Activated naive CD4-positive, alpha-beta T cell treated with anti-CD3 and anti-CD28 coated beads, Interleukin-2, amount 10 ng/mL, durations not matched to agents 7 days and 5 days (primary cell): ENCODE measurements at places on chromosomes 5 and 9.

DNA sequence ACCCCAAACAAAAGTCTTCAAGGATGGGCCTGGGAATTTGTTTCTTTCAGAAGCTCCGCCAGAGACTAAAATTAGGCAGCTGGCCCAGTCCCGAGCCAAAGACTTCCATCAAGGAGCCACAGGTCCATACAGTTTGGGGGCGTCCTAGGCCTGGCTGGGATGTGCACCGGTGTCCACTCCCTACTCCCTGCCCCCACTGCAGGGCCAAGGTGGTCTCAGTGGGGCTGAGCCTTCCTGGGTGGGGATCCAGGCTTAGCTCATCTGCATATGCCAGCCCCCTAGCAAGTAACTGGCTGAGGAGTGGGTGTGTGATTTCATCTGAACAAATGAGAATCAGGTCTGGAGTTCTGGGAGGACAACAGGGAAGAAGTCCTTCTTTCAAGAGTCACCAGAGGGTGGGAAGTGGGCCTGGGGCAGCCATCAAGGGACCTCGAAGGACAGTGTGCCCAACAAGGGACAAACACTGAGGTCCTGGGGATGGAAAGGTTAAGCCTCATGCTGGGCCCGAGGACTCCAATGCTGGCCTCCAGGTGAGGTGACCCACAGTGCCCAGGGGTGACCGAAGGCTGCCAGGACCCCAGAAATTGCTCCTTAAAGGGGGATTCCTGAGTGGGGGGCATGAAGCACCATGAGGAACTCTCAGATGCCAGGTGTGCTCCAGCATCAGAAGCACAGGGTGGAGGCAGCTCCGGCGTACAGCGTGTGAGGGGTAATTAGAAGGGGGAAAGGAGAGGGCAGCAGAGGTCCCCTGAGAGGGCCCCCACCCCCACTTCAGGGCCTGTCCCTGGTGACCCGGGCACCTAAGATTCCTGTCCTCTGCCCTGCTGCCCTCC, 91.3 kb downstream of the ZNF354C start:
- peaks cover 3% of the 10 kb centered on the region for H3K4me1 ChIP-seq
- no peak overlapping the region for H3K4me3 ChIP-seq
- no peak overlapping the region for H3K27ac ChIP-seq
- H3K27me3 ChIP-seq: peaks cover 8% of the 10 kb centered on the region
- H3K36me3 ChIP-seq: no peaks in the 10 kb centered on the region

DNA sequence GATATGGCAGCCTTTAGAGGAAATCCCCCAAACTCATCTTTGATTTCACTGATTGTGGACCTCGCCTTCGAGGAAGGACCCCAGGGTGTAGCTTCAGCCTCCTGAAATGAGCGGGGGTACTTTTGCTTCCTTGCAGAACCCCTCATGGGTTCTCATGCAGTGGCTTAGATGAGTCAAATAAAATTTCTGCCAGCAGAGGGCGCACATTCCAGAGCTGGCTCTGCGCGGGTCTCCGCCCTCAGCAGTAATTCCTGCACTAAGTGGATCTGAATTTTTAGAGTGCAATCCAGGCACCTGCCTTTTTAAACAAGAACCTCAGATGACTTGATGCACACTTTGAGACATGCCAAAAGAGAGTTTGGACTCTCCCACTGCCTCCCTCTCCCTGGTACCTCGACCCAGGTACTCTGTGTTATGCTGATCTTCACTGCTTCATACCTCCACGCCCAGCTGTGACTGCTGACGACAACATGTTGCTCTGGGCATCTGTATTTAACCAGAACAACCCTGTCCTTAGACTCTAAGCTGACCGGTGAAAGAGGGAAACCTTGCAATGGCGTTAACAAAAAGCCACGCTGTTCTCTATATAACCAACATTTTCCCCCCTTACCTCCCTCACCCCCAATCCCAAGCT, 7.3 kb downstream of the EGFLAM start:
- no peak overlapping the region for H3K4me3 ChIP-seq
- peak; percentile 69 for DNase-seq
- no peak overlapping the region for H3K27ac ChIP-seq
- no peaks in the 10 kb centered on the region for H3K4me1 ChIP-seq

GRCh38 chr5:58437661-58438060, 22.2 kb downstream of the PLK2 start:
- no peak overlapping the region for H3K27ac ChIP-seq
- no peak overlapping the region for H3K4me3 ChIP-seq
- H3K36me3 ChIP-seq: no peaks in the 10 kb centered on the region

- H3K27me3 ChIP-seq: no peaks in the 10 kb centered on the region
- H3K36me3 ChIP-seq: no peaks in the 10 kb centered on the region
- no peaks in the 10 kb centered on the region for H3K4me1 ChIP-seq
- H3K27ac ChIP-seq: no peak overlapping the region
Observed at GRCh38 chr9:89095761-89096528, 82.7 kb downstream of the SHC3 start.

GRCh38 chr9:130872508-130872907, 24.1 kb downstream of the QRFP start:
- H3K4me1 ChIP-seq: no peaks in the 10 kb centered on the region
- H3K4me3 ChIP-seq: no peak overlapping the region
- no peak for DNase-seq
- H3K36me3 ChIP-seq: peaks cover 10% of the 10 kb centered on the region
- no peak overlapping the region for H3K27ac ChIP-seq
